ENCODE measurements at places on chromosomes 1 and 21.

- DNase-seq = no peak
These were observed 17.0 kb downstream of the LAPTM5 start for GRCh38 chr1:30740251-30741238.

GRCh38 chr1:10733474-10734366 lies 62.7 kb downstream of the CASZ1 start:
- DNase-seq = no peak

DNA sequence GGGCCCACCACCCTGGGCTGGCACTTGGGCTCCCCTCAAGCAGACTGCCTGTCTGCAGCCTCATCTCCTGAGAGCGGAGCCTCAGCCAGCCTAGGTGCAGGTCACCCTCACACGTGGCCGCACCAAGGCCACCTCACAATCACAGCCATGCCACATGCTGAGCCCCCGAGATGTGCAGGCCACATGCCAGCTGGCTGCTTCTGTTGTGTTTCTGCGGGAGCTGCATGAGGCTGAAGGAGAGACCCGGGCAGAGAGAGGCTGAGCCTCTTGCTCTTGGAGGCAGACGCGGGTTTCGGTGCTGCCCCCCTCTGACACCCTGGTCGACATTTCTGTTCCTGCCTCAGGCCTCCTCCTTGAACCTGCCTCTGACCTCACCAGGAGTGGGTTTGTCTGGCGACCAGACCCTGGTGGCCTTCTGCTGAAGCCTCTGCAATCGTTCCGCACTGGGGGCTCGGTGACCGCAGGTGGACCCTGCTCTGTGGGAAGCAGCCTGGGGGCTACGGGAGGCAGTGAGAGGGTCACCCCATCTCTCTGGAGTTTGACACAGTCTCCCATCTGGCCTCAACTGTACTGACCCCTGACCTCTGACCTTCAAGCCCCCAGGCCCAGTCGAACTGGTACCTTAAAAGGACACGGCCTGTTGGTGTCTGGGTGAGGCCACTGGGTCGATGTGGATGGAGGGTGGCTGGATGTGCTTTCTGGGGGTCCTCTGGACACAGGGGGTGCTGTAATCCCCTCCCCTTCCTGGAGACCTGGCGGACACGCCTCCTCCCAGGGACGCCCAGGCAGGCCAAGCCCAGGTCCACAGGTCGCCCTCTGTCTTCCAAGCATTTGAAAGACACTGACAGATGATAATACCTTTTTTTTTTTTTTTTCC lies 13.0 kb upstream of the C1orf174 start:
- no peak for DNase-seq

GRCh38 chr1:17120962-17121837 lies 1.9 kb upstream of the PADI2 start:
- DNase-seq = no peak

DNA sequence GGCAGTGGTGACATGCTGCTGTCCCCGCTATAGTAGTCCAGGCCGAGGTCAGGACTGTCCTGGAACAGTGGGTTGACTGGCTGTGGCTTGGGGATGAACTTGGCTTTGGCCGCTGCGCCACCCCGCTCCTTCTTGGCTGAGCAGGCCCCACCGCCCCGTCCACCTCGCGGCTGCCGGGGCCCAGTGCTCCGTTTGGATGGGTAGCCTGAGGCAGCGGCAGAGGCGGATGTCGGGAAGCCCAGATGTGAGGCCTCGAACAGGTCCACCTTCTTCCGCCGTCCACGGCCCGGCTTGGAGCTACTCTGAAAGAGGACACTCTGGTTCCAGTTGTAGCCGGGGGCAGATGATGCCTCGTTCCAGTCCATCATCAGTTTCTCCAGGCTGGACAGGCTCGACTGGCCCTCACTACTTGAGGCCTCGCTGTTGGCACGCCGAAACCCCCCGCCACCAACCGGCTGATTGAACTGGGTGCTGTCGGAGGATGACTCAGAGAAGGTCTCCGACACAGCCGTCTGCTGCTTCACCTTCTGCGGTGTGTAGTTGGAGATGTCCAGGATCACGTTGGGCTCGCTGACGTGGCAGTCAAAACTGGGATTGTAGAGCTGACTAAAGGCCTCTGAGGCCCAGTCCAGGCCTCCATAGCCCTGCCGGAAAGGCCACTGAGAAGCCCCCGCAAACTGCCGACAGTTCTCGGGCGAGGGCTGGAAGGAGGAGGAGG lies 55.6 kb downstream of the AHDC1 start:
- no peak for DNase-seq

- DNase-seq = no peak
These were observed 76.8 kb upstream of the COL24A1 start for GRCh38 chr1:86233403-86233802.

DNA sequence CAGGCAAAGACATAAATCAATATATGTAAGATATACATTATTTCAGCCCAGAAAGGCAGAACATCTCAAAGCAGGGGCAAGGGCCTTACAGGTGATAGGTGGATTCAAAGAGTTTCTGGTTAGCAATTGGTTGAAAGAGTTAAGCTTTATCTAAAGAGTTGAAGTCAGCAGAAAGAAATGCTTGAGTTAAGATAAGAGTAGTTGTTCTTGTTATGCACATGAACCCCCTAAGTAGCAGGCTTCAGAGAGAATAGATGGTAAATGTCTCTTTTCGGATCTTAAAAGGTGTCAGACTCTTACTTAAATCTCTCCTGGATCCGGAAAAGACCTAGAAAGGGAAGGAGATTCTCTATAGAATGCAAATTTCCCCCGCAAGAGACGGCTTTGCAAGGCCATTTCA lies 8.3 kb upstream of the ZBTB40 start:
- DNase-seq = no peak

DNA sequence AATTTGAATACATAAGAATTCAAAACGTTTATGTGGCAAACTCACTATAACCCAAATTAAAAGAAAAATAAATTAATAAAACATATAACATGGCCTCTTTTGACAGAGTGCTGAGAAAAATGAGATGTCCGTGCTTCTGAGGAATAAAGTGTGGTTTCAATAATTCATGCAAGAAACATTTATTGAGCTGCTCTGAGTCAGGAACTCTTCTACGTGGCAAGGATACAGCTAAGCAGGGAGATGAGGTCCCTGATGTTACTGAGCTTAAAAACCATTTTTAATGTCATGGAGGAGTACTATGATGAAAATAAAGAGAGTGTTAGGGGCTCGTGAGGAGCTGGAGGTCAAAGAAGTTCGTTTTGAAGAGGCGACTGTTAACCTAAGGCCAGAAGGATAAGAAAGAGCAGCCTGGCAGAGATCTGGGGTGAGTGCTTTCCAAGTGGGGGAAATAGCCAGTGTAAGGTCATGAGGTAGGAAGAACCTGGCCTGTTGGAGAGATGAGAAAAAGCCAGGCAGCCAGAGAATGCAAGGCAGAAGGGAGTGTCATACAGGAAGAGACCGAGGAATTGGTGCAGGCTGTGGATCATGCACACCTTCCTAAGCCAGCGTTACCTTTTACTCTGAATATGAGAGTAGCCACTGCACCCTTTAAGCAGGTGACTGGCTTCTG lies 182.2 kb upstream of the DUSP10 start:
- no peak for DNase-seq
